ENCODE measurements at places on chromosomes 4 and X.

DNA sequence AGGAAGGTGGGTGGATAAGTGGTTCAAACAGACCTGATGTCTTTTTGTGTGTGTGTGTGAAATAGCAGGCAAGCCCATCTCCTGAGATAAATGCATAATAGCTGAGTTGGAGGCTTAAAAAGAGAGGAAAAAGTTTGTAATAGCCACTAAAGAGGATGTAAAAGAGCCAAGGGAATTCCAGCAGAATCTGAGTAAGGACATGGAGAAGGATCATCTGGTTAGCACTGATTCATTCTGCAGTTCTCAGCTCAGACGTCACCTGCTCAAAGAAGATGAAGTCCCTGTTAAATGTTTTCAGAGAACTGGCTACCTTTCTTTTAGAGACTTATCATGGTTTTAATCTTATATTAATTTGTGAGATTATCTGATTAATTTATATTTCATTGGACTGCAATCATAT is 21.0 kb upstream of the IL13RA2 start:
- no peak for DNase-seq

DNA sequence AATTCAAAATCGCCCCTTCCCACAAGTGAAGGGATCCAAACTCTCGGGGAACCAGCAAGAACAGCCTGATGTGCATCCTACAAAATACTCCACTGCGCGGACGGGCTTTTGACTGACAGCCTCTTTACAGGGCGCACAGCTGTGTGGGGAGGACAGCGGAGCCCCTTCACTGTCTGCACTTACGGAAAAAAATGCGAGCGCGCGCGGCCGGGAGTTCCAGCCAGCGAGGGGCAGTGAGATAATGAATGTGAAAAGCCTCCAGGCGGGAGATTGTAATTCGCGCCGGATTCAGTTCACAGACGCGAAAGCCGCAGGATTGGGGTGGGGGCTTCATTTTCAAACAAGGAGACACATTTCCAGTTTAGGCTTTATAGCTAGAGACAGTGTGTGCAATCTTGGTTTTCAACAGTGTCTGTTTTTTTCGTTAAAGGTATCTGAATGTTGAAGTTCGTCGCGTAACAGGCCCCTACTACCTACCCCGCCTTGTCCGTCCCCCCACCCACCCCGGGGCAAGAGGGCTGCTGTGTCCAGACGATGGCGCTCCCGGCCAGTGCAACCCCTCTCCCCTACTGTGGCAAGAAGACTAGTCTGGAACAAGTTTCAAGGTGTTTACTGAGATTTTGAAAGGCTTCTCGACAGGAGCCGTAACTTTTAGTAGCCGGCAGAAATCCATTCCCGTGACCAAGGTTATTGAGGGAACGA is 1.7 kb upstream of the GPR50 start:
- no peak for DNase-seq

GRCh38 chr4:106766519-106766918 is 269.6 kb downstream of the DKK2 start:
- no peak for DNase-seq

GRCh38 chr4:156553659-156554058 is 417.9 kb downstream of the PDGFC start:
- no peak for DNase-seq

- no peak for DNase-seq
Observed at GRCh38 chrX:143648705-143649104, 12.8 kb upstream of the SLITRK4 start.

GRCh38 chrX:130841776-130842175 is 61.2 kb downstream of the ENOX2 start:
- DNase-seq: no peak

GRCh38 chr4:56607926-56608325 is 73.2 kb downstream of the HOPX start:
- DNase-seq: no peak

DNA sequence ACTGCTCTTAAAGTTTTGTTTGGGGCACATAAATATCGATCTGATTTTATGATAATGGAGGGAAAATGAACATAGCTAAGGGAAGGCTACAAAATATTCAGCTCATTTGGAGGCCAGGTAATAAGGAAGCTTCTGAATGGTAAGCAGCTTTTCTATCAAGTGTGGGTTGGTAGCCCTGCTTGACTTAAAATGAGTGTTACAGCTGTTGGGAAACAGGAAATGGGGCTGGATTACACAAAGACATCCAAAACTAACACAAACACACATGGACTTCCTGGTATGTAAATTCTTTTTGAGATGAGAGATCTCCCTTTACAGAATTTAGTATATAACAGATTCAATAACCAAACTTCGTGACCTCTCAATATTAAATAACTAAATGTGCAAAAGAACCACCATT is 58.0 kb downstream of the FGF16 start:
- DNase-seq: no peak

GRCh38 chrX:40374486-40374885 is 206.3 kb upstream of the ATP6AP2 start:
- DNase-seq: no peak

DNA sequence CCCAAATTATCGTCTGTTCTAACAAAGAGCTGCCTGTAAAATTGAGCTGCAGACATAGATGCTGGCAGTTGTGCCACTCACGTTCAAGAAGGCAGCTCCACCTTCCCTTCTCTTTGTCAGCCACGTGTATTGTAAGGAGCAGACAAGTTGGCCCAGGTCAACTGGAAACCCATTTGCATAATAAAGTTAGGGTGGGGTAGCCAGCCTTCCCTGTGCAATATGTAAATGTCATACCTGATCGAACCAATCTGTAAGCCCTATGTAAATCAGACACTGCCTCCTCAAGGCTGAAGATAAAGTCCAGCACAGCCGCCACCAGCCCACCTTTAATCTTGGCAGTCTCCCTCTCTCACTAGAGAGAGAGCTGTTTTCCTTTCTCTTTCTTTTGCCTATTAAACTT is 117.2 kb downstream of the TMEM144 start:
- no peak for DNase-seq

DNA sequence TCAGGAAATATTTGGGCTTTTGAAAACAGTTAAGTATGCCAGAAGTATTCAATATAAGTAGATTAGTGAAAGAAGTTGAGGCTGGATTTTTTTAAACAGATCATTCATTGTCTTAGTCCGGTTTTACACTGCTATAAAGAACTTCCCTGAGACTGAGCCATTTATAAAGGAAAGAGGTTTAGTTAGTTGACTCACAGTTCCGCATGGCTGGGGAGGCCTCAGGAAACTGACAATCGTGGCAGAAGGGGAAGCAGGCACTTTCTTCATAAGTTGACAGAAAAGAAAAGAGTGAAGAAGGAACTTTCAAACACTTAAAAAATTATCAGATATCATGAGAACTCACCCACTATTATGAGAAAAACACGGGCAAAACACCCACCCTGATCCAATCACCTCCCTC is 31.1 kb upstream of the CYLC1 start:
- no peak for DNase-seq

GRCh38 chrX:33273535-33273934 is 62.2 kb upstream of the DMD start:
- DNase-seq: no peak

DNA sequence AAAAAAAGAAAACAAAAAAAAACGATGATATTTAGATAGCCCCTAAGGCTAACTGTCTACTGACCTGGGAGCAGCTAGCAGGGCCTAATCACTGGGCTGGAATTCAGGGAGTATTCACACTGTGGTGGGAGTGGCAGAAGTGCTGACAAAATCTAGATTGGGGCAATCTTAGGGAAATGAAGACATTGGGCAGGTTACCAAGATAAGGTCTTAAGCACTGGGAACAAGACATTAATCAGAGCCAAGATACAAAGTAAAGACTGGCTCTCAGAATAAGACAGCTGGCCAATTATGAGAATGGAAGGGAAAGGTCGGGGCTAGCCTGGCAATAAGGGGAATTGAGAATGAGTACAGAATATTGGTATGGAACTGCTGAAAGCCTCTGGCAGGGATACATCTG is 100.2 kb upstream of the GRIA3 start:
- DNase-seq: no peak

Measured in pulmonary artery endothelial cell (primary cell).